ENCODE measurements at places on chromosomes 2 and 18.

DNA sequence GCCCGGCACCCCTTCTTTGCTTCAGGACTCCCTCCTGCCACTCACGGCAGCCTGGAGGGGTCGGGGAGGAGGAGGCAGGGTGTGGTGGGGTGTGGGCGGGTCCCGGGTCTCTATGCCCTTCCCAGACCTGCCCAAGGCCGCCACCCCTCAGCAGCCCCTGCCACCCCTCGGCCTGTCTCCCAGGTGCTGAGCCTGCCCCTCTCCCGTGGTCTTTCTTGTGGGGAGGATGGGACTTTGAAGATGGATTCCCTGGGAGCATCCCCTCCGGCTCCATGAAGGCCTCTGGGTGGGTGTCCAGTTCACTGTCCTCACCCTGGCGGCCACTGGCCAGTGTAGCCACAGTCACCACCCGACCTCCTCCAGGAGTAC lies 23.2 kb downstream of the KCNIP3 start:
- DNase-seq, result no peak

DNA sequence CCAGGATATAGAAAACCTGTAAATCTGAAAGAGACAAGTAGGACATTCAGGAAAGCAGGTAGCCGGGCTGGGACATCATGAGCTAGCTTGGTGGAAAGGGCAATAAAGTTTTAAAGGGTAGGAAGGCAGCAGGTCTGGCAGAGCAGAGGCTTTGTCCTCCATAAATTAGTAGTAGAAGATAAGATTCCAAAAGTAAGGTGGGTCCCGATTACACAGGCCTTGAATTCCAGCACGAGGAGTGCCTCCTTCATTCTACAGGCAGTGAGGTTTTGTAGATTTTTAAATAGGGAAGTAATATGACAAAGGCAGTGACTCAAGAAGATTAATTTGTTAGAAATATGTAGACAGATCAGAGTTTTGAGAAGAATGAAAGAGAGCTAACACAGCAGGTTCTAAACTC lies 160.7 kb downstream of the DTNB start:
- DNase-seq, result no peak

DNA sequence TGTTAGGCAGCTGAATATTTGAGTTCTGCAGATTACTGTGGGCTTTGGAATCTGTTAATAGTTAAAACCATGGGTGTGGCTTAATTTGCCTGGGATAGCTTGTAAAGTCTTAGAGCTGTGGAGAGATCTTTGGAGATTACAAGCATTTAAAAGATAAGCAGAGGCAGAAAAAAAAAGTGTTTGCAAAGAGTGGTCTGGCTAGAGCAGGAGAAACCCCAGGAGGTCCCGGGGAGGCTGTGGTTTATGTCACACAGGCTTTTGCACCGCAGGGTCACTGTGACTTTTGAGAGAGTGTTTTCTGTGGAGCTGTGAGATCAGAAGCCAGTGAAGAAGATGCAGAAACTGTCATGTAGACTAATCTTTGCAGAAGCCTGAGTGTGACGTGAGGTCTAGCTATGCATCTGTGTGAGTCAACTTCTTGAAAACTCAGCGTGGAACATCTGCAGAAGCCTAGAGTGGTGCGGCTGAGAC lies 49.0 kb downstream of the SETBP1 start:
- DNase-seq, result peak; percentile 50

- peak; percentile 46 for DNase-seq
Measured at GRCh38 chr18:45626330-45627203, 11.3 kb downstream of the SLC14A2 start.

GRCh38 chr2:237733677-237734300 lies 64.8 kb upstream of the RBM44 start:
- DNase-seq, result no peak

GRCh38 chr2:184685999-184686841 lies 87.9 kb downstream of the ZNF804A start:
- DNase-seq, result no peak

DNA sequence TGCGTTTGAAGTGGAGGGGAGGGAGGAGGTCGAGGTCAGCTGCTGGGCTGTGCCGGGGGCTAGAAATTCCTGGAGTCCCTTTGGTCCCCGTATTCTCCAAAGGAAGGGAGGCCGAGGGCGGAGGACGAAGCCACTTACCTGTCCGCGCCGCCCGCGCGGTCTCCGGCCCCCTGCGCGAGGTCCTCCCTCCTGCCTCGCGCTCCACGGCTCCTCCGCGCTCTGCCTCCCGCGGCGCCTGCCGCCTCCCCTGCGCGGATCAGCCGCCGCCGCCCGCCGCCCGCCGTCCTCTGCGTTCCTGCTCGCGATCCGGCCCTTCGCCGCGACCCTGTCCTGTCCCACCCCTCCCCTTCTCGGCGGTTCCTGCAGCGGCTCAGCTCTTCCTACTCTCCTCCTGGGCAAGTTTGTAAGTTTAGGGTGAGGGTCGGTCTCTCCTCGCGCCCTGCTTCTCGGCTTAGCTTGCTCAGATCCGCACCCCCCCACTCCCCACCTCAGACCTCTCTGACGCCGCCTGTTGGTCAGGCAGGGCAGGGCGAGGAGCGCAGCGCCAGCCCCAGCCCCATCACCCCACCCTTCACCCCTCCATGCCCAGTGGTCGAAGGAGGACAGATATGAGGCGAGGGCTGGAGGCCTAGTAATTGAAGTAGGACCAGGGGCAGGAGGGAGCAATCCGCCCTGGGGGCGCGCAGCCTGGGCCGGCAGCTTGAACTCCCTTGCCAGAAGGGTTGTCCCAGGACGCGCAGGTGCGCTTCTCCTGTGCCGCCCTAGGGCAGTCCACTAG lies 9.7 kb upstream of the SKOR2 start:
- DNase-seq, result no peak

DNA sequence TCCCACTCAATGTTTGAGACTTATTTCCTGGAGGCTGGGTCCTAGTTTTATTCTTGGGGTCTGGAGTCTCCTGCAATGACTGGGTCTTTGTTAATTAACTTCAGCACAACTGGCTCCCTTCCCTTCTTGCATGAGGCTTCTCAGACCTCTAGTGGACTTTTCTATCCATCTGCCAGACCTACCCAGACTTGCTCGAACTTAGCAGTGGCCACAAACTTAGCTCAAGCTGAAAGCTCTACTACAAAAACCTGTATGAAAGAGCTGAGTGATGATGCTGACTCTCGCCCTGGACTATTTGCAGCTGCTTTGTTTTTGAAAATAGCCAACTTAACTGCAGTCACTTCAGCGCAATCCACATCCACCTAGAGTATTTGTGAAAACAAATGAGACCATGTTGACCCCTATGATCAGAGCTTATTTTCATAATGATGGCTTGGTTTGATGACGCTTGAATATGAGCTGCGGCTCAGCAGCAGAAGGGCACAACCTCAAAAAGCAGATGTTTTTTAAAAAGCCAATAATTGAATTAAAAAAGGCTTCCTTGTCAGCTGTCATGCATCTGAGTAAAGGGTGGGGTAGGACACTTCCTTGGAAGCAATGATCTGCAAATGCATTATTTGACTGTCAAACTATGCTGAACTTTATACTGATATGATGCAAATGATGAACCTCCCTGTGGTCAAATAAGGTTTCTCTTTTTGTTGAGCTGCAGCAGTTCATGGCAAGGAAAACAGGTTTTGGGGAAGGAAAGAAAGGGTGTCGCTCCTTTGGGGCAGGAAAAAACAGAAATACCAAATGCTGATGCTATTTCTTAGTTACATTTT lies 10.6 kb upstream of the ANXA4 start:
- DNase-seq, result no peak

- no peak for DNase-seq
Measured at GRCh38 chr2:145724311-145724898, 1204.5 kb upstream of the ZEB2 start.

DNA sequence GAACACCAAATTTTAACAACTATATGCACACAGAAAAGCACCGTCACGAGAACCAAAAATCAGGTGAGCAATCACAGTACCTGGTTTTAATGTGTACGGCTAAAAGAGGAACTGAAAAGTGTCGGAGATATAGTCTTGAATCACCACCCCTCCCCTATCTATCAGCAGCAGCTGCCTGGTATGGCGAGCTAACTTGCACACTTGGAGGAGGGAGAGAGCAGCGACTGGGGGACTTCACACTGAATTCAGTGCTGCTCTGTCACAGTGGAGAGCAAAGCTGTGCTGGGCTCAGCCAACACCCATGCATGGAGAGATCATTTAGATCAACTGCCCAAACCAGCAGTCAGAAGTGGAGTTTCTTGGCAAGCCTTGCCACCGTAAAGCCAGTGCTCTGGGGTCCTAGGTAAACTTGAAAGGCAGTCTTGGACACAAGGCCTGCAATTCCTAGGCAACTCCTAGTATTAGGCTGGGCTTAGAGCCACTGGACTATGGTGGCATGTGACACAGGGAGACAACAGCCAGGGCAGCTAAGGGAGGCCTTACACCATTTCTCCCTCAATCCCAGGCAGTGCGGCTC lies 89.2 kb upstream of the CD226 start:
- no peak for DNase-seq

GRCh38 chr18:69996417-69996816 lies 48.7 kb upstream of the CD226 start:
- DNase-seq, result no peak

- no peak for DNase-seq
Measured at GRCh38 chr2:43616967-43617680, 19.9 kb upstream of the PLEKHH2 start.

- no peak for DNase-seq
Measured at GRCh38 chr18:63321291-63321690, 1.7 kb upstream of the BCL2 start.

- no peak for DNase-seq
Measured at GRCh38 chr2:98487806-98488189, 43.1 kb downstream of the INPP4A start.

GRCh38 chr2:15664273-15665066 lies 72.8 kb downstream of the DDX1 start:
- DNase-seq, result no peak

DNA sequence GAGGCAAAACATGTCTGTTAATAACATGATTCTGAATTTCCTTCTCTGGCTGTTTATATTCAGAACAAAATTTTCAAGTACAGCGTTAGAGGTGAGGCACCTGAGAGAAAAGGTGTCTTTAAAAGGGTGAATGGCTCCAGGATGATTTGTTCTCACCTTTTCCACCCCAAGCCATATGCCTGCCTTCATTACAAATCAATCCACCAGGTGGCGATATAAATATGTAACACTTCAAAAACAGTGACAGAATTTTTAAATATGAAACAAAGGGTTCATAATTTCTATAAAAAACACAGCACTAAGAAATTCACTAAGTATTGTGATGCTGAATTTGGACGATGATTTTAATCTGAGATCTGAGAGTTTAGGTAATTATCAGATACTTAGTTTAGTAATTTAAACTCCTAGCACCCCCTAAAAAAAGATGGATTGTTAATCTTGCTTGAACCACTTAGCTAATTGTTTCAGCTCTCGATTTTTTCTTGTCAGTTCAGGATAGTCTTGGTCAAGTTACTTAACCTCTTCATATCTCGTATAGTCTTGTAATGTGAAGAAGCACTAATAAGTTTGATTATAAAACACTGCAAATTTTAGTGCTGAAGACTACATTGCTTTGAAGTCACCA lies 528.8 kb downstream of the CPS1 start:
- no peak for DNase-seq

- peak; percentile 18 for DNase-seq
Measured at GRCh38 chr2:178072383-178073301, at the start of gene PDE11A. TSS of gene PDE11A (minus strand) at chr2:178072777. CDS start at chr2:178072437, 340 bp downstream.

- DNase-seq, result peak; percentile 88
Measured at GRCh38 chr18:9643549-9643948, 29.2 kb upstream of the PPP4R1 start.

DNA sequence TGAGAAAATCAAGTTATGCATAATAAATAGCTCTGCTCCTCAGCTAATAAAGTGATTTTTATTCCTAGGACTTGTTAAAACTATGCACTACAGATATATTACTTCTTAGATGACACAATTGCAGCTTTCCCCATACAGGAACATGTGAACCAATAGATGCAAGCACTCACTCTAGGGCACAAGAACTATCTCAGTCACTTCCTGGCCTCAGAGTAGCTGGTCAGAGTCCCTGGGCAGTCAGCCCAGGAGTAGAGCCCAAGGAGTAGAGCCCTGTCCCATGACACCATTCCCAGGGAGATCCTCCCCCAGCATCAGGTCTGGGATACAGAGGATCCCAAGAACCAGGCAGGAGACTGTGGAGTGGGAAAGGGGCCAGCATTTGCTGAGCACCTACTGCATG lies 2.7 kb downstream of the TNS1 start:
- DNase-seq, result peak; percentile 78

GRCh38 chr18:40897884-40898283 lies 1057.2 kb upstream of the PIK3C3 start:
- DNase-seq, result no peak

DNA sequence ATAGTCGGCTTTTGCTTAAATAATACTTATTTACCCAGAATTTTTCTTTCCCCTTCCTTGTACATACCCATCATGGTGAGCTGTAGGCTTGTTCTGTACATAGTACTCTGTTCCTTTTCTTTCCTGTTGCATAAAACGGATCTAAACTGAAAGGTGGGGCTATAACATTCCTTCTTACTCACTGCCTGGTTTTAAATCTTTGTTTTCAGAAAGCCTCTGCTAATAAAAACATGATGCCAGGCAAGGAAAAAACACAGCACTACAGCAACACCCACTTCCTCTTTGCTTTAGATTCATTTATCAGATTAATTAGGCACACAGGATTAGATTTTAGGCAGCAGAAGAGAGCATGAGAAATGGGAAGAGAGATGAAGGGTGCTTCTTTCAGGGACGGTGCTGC lies 19.6 kb upstream of the STON1 start:
- DNase-seq, result no peak

- no peak for DNase-seq
Measured at GRCh38 chr18:51425889-51426288, 228.4 kb upstream of the MEX3C start.
